ENCODE measurements at places on chromosomes 5 and 9.

- no peak for DNase-seq
Measured at GRCh38 chr5:159921721-159922120, 5.4 kb downstream of the ADRA1B start.

DNA sequence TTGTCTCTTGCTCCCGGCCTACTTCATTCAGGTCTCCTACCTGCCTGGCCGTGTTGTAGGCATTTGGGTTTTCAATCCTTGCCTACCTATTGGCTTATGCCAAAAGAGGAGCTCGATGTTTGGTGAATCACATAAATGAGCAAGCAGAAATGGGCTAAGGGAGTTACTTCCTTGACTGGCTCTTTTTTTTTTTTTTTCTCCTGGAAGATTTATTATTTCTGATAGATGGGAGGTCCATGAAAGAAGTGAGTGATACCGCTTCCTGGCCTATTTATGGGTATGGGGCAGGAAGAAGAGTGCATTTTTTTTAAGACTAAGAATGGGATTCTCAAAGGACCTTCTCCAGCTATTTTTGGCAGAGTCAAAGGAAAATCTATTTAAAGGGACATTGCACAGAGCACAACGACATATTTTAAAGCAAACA is 294.1 kb downstream of the ARHGAP26 start:
- no peak for DNase-seq

DNA sequence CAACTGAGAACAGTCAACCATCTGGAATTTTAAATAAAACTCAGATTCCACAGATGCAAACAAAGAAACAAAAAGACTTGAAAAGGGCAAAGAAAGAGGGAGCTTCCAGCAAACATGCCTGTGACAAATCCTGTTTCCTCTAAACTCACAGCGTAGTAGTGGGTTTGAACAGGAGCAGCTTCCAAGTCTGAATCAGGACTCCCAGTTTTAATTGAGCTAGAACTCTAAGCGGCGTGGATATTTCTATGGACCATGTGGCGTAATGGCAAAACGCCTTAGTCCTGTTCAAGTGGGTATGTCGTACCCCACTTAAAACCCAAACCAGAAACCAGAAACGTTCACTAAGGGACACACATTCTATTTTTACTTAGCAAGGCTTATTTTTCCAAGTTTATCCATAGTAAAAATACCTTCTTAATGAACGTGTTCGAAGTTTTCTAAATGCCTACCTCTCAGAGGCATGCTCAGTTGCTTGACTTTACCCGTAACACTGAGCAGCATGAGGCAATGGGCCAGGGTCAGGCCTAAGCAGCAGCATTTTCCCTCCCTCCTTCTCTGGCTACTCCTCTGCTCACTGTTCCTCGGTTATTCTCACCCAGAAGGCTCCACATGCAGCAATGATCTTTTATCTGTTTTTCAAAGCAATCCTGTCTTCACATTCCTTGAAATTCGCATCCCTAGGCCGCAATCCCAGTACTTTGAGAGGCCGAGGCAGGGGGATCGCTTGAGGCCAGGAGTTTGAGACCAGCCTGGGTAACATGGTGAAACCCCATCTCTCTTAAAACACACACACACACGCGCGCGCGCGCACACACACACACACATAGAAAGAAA is 77.9 kb downstream of the FNBP1 start:
- DNase-seq = no peak

DNA sequence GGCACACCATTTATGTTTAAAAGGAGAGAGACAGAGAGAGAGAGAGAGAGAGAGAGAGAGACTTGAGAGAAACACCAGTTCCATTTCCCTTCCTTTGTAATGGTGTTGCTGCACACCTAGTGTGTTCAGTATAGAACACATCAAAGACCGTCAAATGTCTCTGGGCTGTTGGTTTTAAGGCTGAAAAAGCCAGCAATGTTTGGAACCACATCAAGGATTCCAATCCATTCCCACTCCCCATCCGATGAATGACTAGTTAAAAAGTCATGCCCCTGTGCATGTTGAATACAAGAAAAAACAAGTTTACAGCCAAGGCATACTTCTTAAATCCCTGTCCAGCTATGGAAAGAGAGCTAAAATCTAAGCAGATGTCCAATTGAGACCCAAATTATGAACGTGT is 83.0 kb upstream of the IFNE start:
- DNase-seq = no peak

- no peak for DNase-seq
Measured at GRCh38 chr5:38601133-38601862, 44.9 kb upstream of the LIFR start.

DNA sequence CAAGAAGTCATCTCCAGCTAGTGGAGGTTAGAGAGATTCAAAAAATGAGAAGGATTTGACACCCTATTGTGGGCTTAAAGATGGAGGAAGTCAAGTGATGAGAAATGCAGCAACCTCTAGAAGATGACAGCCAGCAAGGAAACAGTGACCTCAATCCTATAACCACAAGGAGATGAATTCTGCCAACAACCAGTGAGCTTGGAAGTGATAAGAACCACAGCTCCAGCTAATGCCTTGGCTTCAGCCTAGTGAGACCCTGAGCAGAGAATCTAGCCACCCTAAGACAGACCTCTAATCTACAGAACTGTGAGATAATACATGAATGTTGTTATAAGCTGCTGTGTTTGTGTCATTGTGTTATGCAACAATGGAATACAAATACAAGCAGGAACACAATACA is 262.4 kb downstream of the GRIA1 start:
- DNase-seq = no peak

GRCh38 chr5:35203403-35203802 is 26.9 kb downstream of the PRLR start:
- DNase-seq = no peak

GRCh38 chr9:121844098-121844497 is 192.7 kb downstream of the DAB2IP start:
- DNase-seq = no peak

DNA sequence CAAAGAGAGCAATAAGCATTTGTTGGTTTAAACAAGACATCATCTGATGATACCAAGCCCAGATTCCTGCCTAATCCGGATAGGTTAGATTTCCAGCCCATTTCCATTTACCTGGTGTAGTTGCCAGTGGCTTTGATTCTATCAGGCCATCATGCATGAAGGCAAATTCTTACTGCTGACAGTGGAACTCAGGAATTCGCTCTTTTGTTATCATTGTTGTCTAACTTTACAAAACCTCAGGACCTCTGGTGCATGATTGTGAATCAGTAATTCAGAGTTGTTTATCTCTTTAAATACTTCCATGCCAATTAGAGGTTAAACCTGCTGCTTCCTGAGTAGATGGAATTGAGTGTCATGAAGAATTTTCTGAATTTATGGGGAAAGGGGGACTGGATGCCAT is 76.5 kb downstream of the C9orf152 start:
- no peak for DNase-seq

DNA sequence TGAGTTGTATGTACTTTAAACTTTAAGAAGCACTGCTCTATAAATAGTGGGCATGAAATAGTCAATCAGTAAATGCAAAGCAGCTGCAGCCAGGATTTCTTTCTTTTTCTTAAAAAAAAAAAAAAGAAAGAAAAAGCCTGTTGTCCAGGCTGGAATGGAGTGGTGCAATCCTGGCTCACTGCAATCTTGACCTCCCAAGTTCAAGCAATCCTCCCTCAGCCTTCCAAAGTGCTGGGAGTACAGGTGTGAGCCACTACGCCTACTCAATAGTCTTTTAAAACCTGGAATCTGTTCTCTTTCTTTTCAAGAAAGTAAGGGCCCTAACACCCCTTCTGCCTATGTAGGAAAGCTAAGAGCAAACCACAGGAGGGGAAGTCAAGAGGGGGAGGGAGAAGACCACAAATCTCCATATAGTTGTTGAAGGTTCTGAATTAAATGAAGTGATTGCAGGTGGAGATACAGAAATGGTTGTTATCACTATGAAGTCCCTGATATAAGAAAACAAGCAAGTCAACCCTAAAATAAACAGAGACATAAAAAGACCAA is 20.6 kb upstream of the TPD52L3 start:
- no peak for DNase-seq

DNA sequence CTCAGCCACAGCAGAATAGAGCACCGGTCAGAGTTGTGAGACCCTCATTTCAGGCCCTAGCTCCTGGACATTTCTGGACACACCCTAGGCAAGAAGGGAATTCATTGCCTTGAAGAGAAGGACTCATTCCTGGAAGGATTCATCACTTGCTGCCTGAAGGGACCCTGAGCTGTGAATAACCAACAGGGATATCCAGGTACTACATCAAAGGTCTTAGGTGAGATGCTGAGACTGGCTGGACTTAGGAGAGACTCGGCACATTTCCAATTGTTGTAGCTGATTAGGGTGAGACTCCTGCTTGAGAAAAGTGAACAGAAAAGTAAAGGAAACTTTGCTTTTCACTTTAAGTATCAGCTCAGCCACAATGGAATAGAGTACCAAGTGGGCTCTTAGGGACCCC is 208.1 kb upstream of the CDKN2B start:
- no peak for DNase-seq

DNA sequence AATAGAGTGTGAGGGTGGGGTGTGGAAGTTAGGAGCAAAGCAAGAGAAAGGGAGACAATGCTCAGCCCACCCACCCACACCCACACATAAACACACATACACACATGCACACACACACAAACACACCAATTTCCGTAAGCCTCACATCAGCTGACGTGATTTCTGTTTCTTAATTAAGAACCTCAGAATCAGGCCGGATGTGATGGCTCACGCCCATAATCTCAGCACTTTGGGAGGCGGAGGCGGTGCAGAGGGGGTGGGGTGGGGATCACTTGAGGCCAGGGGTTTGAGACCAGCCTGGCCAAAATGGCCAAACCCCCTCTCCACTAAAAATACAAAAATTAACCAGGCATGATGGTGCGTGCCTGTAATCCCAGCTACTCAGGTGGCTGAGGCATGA is 26.4 kb upstream of the PIK3R1 start:
- no peak for DNase-seq

- DNase-seq = no peak
Measured at GRCh38 chr5:143782588-143783386, 29.2 kb upstream of the HMHB1 start.

DNA sequence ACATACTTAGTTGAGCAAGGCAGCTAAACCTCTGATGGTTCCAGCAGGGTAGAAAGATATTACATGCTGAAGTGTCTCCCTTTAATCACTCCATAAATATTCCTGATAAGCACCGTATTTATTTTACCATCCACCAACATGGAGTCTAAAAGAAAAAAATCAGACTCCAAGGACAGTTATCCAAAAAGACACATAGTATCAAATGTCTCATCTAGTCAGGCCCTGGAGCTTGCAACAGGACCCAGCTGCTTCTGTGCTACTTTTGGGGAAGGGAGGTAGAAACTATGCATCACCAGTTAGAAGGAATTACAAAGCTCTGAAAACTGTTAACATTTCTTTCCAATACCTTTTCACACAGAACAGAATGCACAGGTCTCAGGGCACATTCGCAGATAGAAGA is 88.1 kb downstream of the S1PR3 start:
- DNase-seq = no peak

DNA sequence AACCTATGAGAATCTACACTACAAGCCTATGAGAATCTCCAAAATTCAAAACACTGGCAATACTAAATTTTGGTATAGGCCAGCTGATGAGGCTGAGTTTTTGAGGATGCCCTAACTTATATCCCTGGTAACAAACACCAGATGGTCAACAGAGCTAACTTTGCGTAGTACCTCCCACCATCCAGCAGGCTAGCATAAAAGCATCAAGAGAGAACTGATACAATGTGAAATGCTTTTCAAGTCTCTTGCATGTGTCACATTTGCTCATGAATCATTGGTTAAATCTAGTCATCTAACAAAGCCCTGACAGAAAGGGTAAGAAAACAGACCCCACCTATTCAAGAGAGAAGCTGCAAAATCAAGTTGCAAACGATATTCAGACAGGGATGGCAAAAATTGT is 1609.7 kb upstream of the CDH9 start:
- peak; percentile 2 for DNase-seq

DNA sequence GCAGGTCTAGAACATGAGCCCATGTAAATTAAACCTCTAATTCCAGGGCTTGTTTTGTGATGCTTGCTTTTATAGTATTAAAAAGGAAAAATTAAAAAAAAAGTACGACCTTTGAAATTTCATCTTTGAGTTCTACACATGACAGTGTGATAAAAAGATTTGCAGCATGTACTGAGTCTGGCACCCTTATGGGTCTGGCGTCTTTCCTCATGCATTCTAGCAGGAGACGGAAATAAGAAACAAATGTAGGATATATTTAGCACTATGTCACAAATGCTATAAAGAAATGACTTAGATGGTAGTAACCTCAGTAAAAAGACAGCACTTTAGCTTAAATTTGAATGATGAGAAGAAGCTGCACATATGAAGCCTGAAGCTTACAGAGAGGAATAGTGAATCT is 1474.3 kb upstream of the CDH6 start:
- DNase-seq = no peak

- DNase-seq = no peak
Measured at GRCh38 chr9:20914556-20914955, 116.9 kb downstream of the HACD4 start.

DNA sequence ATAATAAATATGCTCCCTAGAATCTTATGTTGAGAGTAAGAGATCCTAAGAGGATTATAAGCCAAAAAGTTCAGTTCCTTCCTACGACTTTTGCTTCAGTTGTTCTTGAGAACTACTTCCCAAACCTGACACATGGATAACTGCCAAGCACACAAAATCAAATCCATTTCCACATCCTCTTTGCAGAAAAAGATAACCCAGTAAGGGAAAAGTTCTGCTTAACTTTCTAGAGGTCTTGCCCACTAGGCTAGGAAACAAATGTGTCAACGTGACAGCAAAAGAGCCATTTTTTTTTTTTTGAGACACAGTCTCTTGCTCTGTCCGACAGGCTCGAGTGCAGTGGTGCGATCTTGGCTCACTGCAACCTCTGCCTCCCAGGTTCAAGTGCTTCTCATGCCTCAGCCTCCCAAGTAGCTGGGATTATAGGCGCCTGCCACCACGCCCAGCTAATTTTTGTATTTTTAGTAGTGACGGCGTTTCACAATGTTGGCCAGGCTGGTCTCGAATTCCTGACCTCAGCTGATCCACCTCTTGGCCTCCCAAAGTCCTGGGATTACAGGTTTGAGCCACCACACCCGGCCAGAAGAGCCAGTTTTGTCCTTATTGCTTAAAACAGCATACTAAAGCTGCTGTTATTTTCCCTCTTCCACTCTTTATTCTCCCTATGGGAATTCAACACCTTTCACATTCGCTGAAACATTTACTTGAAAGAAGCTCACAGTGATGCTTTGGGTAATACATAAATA is 24.2 kb downstream of the CSNK1A1 start:
- no peak for DNase-seq

DNA sequence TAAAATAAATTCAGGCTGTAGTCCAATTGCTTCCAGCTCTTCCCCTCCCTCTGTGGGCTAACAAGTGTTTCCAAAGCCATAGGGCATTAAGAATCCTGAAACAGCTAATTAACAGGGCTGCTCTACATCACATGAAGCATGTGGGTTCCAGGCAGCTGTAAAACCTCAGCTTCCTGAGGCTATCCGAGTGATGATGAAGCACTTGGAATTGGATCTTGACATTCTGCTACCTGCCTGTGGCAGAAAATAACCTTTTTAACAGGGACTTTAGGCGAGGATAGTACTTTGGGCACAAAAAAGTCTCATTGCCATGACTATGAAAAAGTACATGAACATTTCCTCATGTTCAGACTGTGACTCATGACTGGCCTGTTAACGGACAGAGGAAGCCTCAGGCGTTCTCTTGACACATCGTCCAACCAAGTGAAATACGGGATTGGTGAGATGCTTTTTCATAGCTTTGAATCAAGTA is 107.2 kb downstream of the PDE4D start:
- DNase-seq = no peak
